D721Med (cell line): ENCODE measurements at places on chromosomes 3 and 15.

GRCh38 chr3:62605413-62606068 is 232.2 kb upstream of the FEZF2 start:
- no peak for DNase-seq

DNA sequence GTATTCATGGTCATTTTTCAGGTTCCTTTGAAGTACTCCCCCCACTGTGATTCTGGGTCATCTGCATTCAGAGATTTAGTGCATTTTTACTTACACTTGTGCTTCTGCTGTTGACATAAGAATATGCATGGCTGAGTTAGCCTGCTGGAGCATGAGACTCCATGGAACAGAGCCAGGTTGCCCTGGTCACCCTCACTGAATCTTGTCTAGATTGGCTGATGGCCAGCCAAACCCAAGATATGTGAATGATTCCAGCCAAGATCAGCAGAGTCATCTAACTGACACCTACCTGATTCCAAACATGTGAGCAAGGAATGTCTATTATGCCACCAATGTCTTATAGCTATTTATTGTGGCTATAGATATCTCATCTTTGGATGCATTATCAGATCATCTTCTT is 25.1 kb downstream of the DTWD1 start:
- DNase-seq: no peak

DNA sequence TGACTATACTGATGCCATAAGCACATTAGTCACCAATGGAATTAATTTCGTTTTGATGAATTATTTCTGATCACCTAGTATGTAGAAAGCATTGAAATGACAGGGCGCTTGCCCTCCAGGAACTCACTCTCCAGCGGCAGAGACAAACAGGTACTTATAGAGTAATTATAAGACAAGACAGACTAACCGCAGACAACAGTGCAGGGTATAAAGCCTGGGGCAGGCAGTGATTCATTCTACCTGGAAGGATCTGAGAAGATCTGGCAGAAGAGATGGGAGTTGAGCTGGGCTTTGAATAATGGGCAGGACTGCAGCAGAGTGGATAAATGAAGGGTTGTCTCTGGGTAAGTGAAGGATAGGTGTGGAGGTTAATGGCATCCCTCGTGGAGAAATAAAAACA is 331.8 kb downstream of the FGF12 start:
- DNase-seq: no peak

DNA sequence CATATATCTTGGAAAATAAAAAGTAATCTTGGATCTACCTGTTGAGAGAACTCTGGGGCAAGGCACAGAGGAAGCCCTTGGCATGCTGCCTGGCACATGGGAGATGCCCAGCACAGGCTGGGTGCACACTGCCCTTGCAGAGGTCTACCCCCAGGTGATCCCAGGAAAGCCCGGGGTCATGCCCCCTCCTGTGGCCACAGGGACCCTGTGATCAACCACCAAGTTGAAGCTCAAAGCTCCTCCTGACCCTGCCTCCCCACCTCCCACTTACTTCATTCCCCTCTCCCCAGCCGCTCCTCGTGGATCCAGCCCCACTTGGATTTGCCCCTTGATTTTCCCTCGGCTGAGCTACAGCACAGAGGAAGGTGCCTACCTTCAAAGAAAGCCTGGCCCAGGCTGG is 62.7 kb upstream of the LARS2 start:
- DNase-seq: no peak

DNA sequence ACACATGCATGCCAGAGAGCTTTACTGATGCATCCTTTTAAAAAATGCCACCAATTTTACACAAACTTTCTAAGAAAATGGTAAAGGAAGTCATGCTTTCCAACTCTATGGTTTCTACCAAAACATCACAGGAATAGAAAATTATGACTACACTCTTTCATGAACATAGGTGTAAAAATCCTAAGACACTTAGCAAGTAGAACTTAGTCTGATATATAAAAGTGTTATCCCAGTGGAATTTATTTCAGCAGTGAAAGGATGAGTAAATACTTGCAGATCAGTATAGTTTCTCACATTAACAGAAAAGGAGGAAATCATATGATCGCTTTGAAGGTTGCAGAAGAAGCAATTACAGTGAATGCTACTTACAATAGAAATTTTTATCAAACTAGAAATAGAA is 43.4 kb downstream of the MCTP2 start:
- DNase-seq: no peak

DNA sequence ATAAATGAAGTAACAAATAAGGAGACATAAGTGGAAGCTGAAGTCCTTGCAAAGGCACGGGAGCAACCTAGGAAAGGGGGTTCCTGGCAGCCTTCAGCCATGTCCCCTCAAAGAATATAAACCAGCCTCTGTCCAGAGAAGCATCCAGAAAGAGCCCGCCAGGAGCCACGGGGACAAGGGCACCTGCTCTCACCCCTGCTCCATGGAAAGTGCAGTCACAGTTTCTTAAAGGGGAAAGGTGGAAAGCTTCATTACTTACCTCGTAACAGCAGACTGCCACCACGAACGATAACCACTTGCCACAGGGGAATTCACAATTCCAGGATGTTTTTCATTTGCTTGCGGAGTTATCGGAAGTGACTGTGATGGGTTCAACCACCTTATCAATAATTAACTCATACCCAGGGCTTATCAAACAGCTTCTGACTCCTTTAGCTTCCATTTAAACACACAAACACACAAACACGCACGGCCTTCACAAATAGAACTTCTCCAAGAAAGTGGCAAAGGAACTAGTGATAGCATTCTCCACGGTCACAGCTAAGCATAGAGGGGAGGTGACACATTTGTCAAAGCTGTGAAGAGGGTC is 134.2 kb upstream of the IGF1R start:
- DNase-seq: no peak

GRCh38 chr3:126129398-126129891 is 45.5 kb upstream of the SLC41A3 start:
- no peak for DNase-seq

DNA sequence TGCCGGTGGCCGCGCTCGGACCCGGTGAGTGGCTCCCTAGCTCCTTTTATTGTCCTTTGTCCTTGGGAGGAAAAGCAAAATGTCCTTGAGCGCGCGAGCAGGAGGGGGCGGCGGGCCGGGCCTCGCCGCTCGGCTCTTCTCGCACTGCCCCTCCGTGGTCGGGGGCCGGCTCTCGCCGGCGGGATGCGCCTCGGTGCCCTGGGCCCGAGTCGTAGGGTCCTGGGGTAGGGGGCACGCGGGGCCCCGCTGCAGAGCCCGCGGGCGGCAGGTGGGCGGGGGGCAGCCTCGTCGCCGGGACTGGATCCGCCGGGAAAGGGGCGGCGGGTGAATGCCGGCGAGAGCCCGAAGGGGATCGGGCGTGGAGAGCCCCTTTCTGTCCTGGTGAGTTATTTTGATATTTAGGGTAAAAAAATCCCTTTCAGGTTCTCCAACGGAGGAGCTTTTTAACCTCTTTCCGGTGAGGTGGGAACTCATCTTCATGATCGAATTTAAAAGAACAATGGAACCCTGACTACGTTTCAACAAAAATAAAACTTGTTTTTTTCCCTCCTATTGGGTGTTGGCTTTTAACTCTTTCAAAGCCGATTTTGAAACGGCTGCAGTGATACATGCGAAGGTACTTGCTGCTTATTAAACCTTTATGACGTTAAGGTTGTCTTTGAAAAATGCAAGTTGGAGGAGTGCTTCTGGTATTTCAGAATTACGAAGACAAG is 16.8 kb upstream of the CHD2 start:
- no peak for DNase-seq

- no peak for DNase-seq
These were observed 23.6 kb downstream of the CCR1 start for GRCh38 chr3:46184469-46184868.

GRCh38 chr15:75786575-75786947 is 56.7 kb upstream of the UBE2Q2 start:
- no peak for DNase-seq

DNA sequence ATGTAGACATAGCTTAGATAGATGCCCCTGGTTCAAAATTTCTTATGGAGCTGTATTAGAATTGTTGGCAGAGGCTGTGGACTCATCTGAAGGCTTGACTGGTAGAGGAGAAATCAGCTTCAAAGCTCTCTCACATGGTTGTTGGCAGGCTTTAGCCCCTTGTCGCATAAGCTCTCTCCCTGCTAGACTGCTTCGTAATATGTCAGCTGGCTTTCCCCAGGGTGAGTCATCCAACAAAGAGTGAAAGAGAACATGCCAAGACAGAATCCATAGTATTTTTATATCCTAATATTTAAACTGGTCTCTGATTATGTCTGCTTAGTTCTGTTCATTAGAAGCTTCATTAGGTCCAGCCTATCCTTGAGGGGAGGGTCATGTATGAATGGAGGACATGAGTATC is 427.4 kb upstream of the NAALADL2 start:
- no peak for DNase-seq

GRCh38 chr3:139288266-139288821 is 55.5 kb upstream of the MRPS22 start:
- no peak for DNase-seq

- DNase-seq: no peak
These were observed 760.8 kb upstream of the SEMA6D start for GRCh38 chr15:46956456-46956855.

GRCh38 chr3:59872128-59872527 is 822.3 kb upstream of the CFAP20DC start:
- DNase-seq: no peak

GRCh38 chr3:64766440-64766839 is 78.6 kb upstream of the ADAMTS9 start:
- no peak for DNase-seq

GRCh38 chr15:47908950-47909670 is 191.8 kb downstream of the SEMA6D start:
- DNase-seq: no peak

GRCh38 chr15:29590701-29591100 is 231.6 kb downstream of the TJP1 start:
- no peak for DNase-seq

DNA sequence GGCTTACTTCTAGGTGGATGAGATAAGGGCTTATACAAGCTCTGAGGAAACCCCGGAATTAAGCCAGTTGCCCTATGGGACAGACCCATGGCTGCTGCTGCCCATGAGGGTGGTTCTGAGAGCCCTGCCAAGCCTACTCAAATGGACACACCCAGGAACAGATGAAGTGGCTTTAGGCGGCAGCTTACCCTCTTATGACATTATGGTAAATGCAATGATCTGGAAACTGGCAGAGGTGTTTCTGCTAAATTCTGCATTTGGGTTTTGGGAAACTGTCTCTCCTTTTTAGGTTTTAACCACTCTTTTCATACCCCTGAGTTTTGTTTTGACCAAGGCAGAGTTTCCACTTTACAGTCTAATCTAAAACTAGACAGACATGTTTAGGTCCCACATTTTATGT is 9.0 kb upstream of the ZBED2 start:
- no peak for DNase-seq

- no peak for DNase-seq
These were observed 7.7 kb downstream of the RYK start for GRCh38 chr3:134242649-134243617.

DNA sequence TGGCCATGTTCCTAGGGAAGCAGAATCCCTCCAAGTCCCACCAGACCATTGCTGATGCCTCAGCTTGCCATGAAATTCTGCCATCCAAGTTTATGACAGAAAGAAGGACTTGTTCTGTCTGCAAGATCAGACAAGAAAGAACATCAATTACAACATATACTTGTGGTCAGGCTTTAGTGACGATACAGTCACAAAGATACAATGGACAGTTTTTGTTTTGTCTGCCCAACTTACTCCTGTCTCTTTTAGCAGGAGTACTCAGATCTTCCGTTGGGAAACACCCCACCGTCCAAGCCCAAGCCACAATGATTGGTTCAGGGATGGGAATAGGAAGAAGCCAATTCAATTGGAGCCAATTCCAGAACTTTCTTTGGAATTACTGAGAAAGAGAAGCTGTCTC is 15.7 kb downstream of the KLHL6 start:
- no peak for DNase-seq

DNA sequence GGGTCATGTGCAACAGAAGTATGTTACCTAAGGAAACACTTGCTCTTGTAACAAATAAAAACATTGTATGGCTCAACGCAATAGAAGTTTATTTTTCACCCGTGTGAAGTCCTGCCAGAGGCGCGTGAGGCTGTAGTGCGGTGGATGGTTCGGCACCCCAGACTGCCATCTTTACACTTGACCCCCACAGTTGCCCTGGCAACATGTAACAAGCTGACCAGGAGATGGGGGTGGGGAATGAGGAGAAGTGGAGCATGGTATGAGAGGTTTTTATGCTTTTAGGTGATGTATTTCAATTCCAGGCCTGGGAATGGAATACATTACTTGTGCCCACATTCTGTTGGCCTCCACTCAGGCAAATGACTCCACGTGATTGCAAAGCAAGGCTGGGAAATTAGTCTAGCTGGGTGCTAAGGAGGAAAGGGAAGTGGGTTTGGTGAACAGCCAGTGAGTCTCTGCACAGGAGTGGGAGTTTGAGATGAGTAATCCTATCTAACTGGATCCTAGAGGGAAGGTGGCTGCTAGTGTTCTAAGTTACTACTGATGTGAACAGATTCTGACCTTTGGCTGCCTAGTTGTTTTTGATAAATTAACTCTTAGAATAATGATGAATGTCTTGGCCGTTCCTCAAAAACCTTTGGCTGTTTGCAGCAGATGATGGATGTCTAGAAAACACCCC is 33.8 kb upstream of the GREM1 start:
- no peak for DNase-seq

GRCh38 chr3:147007736-147008245 is 398.6 kb downstream of the ZIC4 start:
- no peak for DNase-seq

DNA sequence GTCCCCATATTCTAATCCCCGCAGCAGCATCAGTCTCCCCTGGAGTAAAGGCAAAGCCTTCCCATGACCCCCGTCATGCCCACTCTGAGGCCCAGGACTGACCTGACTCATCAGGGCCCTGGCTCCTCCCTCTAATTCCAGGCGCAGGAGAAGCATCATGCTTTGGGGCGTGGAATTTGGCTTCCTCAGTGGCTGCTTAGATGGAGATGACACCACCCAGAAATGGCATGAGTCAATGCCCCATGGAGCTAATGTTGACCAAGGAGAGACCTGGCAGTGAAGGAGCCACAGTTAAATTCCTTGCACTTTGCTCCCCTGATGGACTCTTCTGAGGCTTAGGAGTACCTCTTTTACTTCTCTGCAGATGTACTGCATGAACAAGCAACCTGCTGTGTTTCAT is 204.2 kb upstream of the PROK2 start:
- no peak for DNase-seq
